ENCODE measurements at places on chromosomes 16 and 17.

- DNase-seq, result peak; percentile 53
Observed at GRCh38 chr16:82263521-82264143, 93.6 kb upstream of the MPHOSPH6 start.

- DNase-seq, result no peak
Observed at GRCh38 chr17:18182110-18182977, 1.3 kb upstream of the ALKBH5 start.

GRCh38 chr17:62797959-62798358, 10.2 kb downstream of the MARCHF10 start:
- DNase-seq, result no peak

- DNase-seq, result no peak
Observed at GRCh38 chr16:83441517-83441916, 366.3 kb upstream of the HSBP1 start.

DNA sequence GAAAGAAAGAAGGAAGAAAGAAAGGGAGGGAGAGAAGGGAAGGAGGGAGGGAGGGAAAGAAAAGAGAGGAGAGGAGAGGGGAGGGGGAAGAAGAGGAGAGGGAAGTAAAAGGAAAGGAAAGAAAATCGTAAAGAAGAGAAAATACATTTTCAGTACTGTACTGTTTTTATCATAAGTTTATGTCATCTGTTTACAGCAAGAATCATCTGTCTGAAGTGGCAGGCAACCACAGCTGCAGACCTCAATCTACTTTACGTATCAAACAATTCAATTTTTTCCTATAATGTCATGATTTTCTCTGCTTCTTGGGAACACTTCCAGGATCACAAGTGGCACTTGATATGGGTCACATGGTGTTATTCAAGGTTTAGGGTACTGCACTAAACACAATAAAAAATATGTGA, 58.3 kb downstream of the USP32 start:
- no peak for DNase-seq

DNA sequence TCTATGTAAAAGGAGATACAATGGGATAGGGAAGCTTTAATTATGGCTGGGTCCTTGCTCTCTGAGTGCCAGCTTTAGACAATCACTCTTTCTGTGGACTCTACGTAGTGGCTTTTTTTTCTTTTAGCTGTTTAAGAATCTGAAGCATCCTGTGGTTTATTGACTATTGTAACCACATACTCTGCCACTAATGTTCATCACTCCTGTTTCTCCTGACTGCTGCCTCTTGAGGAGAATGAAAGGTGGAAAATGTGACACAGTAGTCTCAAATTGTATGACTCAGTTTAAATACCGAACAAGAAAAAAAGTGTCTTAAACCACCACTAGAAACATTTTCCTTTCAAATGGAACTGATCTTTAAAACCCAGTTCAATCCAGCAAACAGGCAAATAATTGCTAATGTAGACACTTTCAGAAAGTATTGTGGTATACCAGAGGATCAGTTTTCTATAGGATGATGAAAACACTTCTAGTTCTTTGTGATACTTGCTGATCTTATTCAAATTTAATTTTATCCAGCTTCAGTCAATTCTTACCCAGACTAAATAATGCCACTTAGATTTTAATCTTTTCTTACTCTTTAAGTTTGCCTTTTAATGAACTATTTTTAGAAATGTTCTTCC, 302.7 kb upstream of the PMFBP1 start:
- DNase-seq, result peak; percentile 37

DNA sequence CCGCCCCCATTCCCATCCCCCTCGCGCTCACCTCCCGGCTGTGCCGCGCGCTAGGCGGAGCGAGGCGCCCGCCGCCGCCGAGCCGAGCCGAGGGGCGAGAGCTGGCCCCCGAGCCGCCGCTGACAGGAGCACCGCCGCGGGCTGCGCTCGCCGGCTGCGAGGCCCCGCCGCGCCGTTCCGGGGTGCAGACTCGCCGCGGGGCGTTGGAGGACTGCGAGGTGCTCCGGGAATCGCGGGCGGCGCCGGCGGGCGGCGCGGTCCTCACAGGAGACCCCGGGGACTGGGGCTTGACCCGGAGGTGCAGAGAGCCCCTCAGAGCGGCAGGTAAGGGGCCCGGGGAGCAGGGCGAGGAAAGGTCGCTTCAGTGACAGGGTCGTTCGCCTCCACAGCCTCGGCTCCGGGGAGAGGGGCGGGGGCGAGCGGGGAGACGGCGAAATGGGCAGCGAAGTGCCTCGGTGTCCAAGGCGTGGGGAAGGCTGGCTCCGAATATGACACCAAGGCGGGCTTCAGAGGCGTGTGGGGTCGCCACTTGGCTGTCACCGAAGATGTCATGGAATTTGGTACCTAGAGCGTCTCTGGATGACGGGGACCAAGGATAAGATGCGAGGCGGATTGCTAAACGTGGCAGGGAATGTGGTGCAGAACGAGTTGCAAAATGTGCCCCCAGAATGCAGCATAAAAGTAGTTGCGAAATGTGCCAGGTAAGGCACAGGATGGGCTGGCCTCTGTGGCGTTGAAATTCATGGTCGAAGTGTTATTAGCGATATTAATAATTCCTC, 580 bp downstream of the TANC2 start:
- DNase-seq, result no peak

DNA sequence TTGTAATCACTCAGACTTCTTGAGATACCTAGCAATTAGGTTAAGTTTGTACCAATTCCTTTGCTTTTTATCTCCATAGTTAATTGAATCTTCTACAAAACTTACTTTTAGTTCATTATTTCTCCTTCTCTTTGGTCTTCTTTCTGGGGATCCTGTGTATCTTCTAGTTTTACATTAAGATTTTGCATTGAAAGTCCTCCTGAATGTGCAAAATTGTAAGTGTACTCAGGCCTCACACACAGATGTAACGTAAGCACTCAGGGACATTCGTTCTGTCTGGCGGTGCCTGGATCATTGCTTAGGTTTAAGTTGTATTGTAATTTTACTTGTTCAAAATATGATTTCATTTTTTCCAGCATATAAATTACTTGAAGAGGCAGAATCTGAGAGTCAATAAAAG, 222.6 kb upstream of the CPHXL start:
- no peak for DNase-seq

- DNase-seq, result no peak
Observed at GRCh38 chr17:79115487-79115886, 40.9 kb downstream of the ENGASE start.

- DNase-seq, result no peak
Observed at GRCh38 chr16:58086381-58087208, 42.6 kb downstream of the CFAP20 start.

DNA sequence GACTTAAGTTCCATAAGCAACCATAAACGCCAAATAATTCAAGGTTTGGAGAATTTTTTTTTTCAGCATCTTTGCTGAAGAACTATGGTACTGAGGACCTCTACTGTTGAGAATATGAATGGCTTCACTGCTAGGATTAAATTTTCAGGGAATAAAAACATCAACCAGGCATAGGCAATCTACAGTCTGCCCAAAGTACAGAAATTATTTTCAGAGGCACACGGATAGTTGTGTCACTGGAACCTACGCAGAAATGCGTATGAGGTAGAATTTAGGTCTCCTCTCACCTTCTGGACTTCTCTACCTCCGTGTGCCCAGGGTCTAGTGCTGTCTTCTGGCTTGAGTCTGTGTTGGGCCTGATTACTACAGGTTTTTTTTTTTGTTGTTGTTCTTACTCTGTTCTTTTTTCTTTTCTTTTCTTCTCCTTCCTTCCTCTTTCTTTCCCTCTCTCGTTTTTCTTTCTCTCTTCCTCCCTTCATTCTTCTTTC, 39.7 kb downstream of the NACA2 start:
- DNase-seq, result no peak

DNA sequence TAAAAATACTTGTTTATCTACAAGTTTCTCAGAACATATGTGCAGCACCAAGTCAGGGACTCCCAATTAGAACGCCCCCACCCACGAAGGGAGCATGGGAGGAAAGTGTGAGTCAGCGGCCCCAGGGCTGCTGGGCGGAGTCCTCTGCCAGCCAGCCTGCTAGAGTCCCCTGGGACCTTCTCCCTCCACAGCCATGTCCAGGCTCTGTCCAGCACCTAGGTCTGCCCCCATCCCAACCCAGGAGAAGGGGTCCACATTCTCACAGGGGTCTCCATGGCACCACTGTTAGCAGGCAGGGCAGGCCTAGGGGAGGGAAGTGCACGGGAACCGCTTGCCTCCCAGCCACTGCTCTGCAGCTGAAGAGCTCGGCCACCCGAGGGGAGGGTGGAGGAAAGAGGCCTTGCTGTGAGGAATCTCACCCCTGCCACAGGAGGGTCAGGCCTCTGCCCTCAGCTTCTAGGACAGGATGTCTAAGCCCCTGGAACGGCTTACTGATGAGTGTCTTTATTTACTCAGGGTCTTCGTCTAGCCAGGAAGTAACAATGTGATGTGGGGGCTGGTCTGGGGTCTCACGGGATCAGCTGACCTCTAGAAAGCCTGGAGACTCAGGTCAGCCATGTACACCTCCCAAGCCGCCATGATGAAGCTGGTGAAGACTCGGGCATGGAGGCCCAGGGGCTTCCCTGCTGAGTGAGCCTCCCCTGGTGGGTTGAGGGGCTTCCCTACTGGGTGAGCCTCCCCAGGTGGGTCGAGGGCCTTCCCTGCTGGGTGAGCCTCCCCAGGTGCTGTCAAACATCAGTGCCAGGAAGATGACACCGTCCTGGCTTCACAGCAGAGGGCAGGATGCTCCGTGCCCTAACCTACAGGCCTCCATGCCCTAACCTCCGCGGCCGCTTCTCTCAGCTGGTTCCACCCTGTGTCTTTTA, 190.3 kb downstream of the RBFOX3 start:
- no peak for DNase-seq

DNA sequence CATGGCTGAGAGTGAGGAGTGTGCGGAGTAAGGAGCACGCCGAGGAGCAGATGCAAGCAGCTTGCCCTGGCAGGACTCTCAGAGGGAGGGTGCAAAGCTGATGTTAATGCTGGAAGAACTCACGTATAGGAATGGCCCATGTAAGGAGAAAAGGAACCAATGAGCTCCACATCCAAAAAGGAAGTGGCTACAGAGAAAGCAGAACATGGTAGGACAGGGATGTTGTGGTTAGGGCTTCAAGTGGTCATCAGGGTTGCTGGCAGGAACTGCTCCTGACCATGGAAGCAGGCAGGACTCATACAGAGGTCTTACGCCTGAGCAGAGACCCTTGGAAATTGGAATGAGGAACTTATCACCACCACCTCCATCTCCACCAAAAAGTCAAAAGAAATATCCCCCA, 5.2 kb downstream of the MYO1D start:
- no peak for DNase-seq

- no peak for DNase-seq
Observed at GRCh38 chr17:48611213-48611612, 396 bp upstream of the HOXB7 start.

- no peak for DNase-seq
Observed at GRCh38 chr17:5424909-5425308, 4.9 kb downstream of the RPAIN start.

- DNase-seq, result no peak
Observed at GRCh38 chr16:50202926-50203624, 50.0 kb downstream of the TENT4B start.

DNA sequence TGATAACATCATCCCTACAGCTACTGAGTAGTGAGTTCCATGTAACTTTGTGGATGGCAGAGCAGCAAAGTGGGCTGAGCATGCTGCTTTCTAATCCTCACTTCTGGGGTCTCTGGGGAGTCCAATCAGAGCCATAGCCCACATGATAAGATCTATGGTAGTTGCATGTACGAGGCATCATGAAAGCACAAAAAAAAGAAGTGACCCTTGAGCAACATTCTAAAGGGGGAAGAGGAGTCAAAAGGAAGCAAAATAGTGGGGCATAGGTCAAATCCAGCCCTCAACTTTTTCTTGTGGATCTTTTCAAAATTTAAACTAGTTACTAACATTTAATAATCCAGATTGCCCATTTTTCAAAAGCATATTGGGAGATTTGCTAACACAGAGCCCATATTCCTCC, 208.5 kb upstream of the TOX3 start:
- DNase-seq, result no peak

DNA sequence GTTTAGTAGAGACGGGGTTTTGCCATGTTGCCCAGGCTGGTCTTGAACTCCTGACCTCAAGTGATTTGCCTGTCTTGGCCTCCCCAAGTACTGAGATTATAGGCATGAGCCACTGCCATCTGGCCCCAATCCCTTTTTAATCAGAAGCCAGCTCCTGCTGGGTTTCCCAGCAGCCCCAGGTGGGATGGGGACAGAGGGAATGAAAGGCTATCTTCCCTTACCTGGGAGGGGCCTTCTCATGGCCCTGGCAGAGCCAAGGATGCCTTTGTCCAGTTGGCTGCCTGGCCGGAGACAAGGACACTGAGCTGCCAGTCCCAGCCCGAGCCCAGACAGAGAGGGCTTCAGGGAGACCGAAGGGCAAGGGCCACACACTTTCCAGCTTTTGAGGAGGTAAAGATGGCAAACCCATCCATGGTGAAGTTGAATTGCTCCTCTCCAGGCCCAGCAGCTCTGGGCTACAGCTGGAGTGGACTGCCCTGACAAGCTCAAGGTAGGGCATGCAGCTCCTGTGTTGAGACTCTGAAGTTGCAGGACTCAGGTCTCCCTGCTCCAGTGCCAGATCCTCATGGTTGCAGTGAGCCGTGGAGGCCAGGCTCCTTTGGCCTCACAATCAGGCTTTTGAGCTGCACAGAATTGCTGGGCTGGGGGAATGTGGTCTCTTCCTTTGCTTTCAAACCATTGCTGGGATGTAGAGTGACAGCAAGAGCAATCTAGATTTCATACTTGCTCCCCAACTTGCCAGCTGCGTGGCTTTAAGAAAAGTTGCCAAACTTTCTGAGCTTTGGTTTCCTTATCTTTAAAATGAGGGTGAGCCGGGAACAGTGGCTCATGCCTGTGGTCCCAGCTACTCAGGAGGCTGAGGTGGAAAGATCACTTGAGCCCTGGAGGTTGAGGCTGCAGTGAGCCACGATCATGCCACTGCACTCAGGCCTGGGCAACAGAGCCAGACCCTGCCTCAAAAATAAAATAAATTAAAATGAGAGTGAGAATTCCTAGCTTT, 44.5 kb upstream of the IL34 start:
- no peak for DNase-seq

DNA sequence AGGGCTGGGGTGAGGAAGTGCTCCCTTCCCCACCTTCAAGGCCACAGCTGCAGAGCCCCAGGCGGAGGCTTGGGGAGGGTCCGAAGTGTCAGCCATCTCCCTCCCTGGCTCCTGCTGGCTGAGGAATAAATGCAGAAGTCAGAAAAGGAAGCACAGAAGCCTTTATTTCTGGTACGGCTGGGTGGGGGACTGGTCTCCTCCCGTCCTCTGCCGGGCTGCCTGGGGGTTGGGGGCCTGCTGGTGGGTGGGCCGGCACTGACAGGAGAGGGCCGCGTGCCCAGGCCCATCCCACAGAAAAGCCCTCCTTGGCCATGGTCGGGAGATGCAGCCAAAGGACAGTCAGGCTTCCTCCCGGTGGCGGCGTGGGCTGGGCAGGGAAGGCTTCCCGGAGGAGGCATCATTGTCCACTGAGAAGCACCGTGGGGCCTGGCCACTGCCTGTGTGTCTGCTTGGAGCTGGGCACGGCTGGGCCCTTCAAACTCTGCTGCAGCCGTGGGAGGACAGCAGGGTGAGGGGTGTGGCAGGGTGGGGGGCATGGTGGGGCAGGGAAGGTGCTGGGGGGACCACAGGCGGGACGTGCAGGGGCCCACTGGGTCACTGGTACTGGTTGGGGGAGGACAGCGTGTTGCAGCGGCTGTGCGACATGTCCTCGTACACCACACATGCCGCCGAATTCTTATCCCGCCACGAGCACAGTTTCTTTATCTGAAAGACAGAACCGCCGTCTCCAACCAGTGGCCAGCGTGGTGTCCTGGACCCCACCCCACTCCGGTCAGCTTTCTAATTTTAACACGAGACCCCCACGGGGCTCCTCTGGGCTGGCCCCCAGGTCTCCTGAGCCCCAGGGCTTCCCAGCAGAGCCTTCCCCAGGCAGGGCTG, 2.4 kb downstream of the CD7 start:
- DNase-seq, result no peak

GRCh38 chr16:88487920-88488851, 35.1 kb downstream of the ZFPM1 start:
- no peak for DNase-seq
